Epithelial cell of alveolus of lung (primary cell): ENCODE measurements at places on chromosomes 4 and X. TPM values are rescaled to one million over a fixed set of nuclear protein-coding genes. Genes with fewer than 3 reads are reported as not detected.

Gene SMR3B
- not detected in 2 replicates for total RNA-seq

Gene CT55
- not detected in 2 replicates for total RNA-seq

Gene PITX2
- total RNA-seq: 1.4 TPM in 1 of 2 replicates, not detected in the other

Gene COPS4
- 30.0 and 57.0 TPM in 2 replicates for total RNA-seq

Gene MAGEB2
- total RNA-seq: not detected in 2 replicates

Gene DCX
- total RNA-seq: not detected in 2 replicates

Gene CT47B1
- not detected in 2 replicates for total RNA-seq

Gene TRPC5OS
- not detected in 2 replicates for total RNA-seq
